ENCODE measurements at places on chromosomes 16 and 17. TPM values are rescaled to one million over a fixed set of nuclear protein-coding genes. Genes with fewer than 3 reads are reported as not detected.

GRCh38 chr17:77666462-77666861 is 292.0 kb upstream of the TNRC6C start:
- peaks cover 34% of the 10 kb centered on the region for H3K4me1 ChIP-seq
- H3K36me3 ChIP-seq: peaks cover 32% of the 10 kb centered on the region
- no peaks in the 10 kb centered on the region for H3K27me3 ChIP-seq
- no peak for DNase-seq
- peak overlapping the region; percentile 88 for H3K4me3 ChIP-seq

DNA sequence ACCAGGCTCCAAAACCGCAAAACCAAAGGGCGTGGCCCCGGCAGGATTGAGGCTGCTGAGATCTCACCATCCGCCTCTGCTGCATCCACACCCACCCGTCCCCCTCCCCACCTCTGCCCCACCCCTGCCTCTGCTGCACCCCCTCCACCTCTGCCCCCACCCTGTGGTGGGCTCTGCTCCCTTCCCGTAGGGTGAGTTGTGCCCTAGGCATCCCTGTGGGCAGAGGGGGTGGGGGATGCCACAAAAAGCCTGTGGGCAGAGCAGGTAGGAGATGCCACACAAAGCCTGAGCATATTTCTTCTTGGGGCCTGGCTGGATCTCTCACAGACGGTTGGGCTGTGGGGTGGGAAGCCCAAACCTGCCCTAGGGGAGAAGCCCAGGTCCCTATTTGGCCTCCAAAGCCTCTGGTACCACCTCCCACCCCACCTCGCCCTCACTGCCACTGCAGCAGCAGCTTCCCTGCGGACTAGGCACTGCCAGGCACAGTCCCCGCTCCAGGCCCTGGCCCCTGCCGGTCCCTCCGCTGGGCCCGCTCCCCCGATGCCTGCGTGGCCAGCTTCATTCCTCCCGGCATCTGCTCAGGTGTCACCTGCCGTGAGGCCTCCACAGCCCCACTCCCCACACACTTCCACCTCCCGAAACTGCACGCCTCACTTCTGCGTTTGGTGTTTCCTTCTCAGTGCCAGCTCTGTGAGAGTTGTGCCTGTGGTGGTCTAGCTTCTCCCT is 11.3 kb upstream of the PABPN1L start:
- H3K27ac ChIP-seq: no peak overlapping the region
- no peak for DNase-seq
- H3K4me1 ChIP-seq: peaks cover 5% of the 10 kb centered on the region
- no peaks in the 10 kb centered on the region for H3K36me3 ChIP-seq

DNA sequence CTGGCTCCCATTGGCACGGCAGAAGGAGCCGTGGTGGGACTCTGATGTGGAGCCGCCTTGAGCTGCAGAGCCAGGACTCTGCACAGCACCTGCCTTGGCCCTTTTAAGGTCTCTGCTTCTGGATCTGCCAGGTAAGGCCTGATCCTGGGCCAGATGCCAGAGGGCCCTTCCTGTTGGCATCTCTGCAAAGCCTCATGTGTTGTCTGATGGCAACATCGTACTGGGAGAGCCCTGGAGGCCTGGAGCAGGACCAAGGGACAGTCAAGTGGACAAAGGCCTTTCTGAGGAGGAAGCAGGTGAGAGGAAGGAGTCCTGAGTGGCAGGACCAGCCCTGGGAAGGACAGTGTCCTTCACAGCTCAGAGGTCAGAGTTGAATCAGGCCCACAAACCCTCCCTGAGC is 26.1 kb downstream of the SOCS1 start:
- no peak for DNase-seq
- H3K36me3 ChIP-seq: peaks cover 1% of the 10 kb centered on the region
- H3K27me3 ChIP-seq: no peaks in the 10 kb centered on the region
- H3K4me1 ChIP-seq: peaks cover 72% of the 10 kb centered on the region

GRCh38 chr16:84891149-84891795 is 71.5 kb downstream of the CRISPLD2 start:
- H3K27me3 ChIP-seq: peaks cover 3% of the 10 kb centered on the region
- H3K4me3 ChIP-seq: no peak overlapping the region
- no peaks in the 10 kb centered on the region for H3K36me3 ChIP-seq
- no peak overlapping the region for H3K27ac ChIP-seq
- H3K4me1 ChIP-seq: no peaks in the 10 kb centered on the region

- peaks cover 2% of the 10 kb centered on the region for H3K27me3 ChIP-seq
- no peaks in the 10 kb centered on the region for H3K4me1 ChIP-seq
- no peak overlapping the region for H3K4me3 ChIP-seq
- no peaks in the 10 kb centered on the region for H3K36me3 ChIP-seq
These were observed 119.0 kb upstream of the EEF2KMT start for GRCh38 chr16:5216441-5217080.

DNA sequence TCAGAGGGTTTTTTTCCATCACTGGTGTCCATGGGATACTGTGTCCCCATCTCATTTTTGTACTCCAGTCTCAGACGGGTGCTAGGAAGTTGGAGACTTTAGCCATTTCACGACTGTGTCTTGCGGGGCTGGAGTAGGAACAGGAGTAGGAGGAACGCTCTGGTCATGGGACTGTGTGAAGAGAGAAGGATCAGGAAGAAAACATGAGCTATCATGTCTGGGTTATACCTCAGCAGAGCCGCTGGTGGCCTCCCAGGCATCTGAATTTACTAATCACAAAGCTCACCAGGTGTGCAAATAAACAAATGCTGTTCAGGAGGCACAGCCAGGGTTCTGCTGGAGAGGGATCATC is 225.4 kb downstream of the SEC14L1 start:
- peaks cover 2% of the 10 kb centered on the region for H3K27me3 ChIP-seq
- DNase-seq: no peak
- no peak overlapping the region for H3K27ac ChIP-seq
- no peaks in the 10 kb centered on the region for H3K36me3 ChIP-seq
- peaks cover 46% of the 10 kb centered on the region for H3K4me1 ChIP-seq

Gene ITGB3
- total RNA-seq: not detected

- peak; percentile 82 for DNase-seq
- H3K27me3 ChIP-seq: no peaks in the 10 kb centered on the region
- H3K27ac ChIP-seq: no peak overlapping the region
- peaks cover 4% of the 10 kb centered on the region for H3K4me1 ChIP-seq
These were observed 7.5 kb upstream of the C16orf95 start for GRCh38 chr16:87324411-87325275.

Gene LITAF
- total RNA-seq: 163 TPM

DNA sequence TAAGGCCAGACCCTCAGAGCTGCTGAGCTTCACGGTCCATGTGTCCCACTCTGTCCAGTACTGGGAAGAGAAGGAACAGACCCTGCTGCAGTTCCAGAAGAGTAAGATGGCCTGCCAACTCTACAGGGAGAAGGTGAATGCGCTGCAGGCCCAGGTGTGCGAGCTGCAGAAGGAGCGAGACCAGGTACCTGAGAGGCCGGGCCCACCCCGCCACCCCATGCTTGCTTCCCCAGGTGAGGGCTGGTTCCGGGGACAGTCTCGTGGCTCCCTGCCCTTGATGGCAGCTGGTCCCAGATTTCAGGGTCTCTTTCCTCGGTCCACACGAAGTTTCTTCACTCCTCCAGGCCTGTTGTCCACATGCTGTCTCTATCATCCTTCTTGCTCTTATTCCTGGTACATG is 20.9 kb downstream of the CARD14 start:
- no peak for DNase-seq
- no peaks in the 10 kb centered on the region for H3K36me3 ChIP-seq
- peaks cover 5% of the 10 kb centered on the region for H3K27me3 ChIP-seq
- H3K4me3 ChIP-seq: no peak overlapping the region
- H3K27ac ChIP-seq: no peak overlapping the region
- no peaks in the 10 kb centered on the region for H3K4me1 ChIP-seq

DNA sequence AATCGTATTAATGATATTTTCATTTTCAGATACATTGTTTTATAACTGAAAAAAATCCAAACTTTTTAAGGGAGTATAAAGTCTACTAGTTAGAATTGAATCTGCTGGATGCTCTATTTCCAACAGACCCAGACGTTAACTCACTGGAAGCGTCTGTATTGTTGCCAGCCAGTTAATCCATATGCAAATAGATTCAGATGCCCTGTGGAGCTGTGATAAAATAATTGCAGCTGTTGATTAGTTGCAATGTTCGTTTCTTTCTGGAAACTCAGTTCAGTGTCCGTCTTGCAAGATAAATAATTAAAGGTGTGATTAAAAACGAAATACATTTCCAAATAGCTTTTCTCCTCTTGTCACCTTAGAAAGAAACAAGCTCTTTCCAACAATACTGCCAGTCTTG is 5.1 kb upstream of the GNA13 start:
- no peaks in the 10 kb centered on the region for H3K36me3 ChIP-seq
- H3K27ac ChIP-seq: no peak overlapping the region
- H3K4me1 ChIP-seq: peaks cover 8% of the 10 kb centered on the region

- no peaks in the 10 kb centered on the region for H3K36me3 ChIP-seq
- H3K27me3 ChIP-seq: no peaks in the 10 kb centered on the region
- no peak overlapping the region for H3K27ac ChIP-seq
- H3K4me1 ChIP-seq: no peaks in the 10 kb centered on the region
- no peak for DNase-seq
These were observed 308.4 kb downstream of the ZFHX3 start for GRCh38 chr16:72739577-72739976.

DNA sequence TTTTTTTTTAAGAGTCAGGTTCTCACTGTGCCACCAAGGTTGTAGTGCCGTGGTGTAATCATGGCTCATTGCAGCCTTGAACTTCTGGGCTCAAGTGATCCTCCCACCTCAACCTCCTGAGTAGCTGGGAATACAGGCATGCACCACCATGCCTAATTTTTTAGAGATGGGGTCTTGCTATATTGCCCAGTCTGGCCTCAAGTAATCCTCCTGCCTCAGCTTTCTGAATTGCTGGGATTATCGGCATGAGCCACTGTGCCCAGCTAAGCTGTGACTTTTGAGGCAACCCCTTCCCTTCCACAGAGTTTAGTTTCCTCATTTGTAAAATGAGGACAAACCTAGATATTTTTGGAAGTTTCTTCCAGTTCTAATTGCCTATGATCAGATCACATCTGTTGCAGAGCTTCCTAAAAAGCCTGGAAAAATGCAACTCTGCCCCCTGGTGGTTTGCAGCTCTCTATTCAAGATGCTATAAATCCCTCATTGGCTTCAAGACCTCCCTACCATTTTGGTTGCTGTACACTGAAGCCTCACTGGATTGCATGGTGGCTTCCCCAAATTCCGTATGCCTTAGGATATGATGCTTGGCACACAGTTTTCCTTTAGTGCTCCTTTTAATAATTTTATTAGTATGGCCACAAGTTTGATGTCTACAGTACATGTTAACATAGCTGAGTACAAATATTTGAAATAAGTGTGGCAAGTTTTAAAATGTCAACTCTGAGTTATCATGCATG is 19.3 kb downstream of the GDE1 start:
- peaks cover 51% of the 10 kb centered on the region for H3K36me3 ChIP-seq
- no peak overlapping the region for H3K27ac ChIP-seq
- no peak overlapping the region for H3K4me3 ChIP-seq
- H3K27me3 ChIP-seq: no peaks in the 10 kb centered on the region
- H3K4me1 ChIP-seq: no peaks in the 10 kb centered on the region

DNA sequence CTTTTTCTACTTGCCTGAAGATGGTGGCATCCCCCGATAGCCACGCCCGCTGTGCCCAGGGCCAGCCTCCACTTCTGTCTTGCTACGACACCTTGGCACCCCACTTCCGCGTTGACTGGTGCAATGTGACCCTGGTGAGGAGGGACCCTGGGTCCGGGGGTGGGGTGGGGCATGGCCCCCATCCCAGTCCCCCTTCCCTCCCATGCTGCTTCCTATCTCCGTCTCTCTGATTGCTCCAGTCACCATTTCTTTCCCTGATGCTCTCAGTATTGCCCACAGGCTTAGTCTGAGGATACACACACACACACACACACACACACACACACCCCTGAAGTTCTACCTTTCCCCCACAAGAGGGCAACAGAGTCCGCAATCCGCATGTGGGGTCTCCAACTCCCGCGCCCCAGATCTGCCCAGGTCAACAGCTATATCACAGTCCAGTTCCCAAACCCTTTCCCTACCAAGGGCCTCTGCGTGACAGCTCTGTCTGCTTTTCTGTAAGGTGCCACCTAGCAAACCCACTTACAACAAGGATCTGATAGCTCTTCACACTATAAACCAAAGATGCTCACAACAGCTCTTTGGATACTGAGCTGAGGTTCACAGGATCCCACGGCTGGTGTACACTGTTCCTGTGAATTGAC is 3.4 kb downstream of the SGCA start:
- no peaks in the 10 kb centered on the region for H3K36me3 ChIP-seq
- DNase-seq: peak; percentile 89
- H3K27me3 ChIP-seq: peaks cover 3% of the 10 kb centered on the region

Gene MYH3
- total RNA-seq: 8.1 TPM

Gene GPR142
- total RNA-seq: 0.28 TPM

DNA sequence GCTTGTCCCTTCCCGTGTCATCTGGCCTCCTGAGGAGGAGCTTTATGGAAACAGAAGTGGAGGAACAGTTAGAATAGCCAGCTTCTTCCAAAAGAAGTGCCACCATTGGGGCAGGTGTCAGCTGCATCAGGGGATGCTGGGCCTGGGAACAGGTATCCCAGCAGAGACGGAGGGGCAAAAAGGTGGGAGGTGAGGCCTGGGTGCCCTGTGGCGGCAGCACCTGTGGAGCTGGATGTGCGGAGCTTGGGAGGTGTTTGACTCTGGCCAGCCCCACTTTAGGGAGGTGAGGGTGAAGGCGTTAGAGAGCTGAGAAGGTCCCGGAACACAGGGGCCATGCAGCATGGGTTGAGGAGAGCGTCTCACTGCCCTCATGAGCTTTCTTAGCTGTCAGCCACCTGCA is 5.2 kb downstream of the SMCR8 start:
- no peak overlapping the region for H3K27ac ChIP-seq
- H3K4me1 ChIP-seq: peaks cover 45% of the 10 kb centered on the region
- H3K36me3 ChIP-seq: peaks cover 50% of the 10 kb centered on the region

DNA sequence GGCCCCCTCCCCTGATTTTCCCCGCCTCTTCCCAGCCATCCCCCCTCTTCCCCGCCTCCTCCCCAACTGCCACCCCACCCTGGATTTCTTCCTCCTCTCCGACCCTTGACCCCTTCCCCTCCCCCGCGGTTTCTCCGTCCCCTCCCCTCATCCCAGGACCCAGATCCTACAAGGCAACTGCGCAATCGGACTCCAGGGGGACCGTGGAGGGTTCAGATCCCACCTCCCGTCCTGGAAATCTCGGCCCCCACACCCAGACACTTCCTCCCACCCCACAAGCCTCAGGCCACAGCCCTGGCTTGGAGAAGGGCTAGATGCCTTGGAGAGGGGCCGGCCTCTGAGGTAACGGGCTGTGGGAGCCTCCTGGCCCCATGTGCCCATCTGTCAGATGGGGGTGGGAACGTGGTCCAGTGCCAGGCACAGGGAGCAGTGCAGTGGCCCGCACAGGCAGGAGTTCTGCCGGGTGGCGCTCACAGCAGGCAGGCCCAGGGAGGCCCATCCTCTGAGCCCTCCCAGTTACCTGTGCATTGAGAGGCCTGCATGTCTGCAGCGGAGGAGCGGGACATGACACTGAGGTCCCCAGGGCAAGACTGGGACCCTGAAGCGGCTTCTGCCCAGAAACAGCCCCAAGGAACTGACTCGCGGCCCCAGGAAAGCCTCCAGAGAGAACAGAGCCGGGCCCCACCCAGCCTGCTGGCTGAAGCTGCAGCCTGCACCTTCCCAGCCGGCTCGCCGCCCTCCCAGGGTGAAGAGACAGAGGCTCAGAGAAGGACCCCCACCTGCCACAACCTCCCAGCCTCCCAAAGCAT is 16.7 kb downstream of the ZNF423 start:
- no peak for DNase-seq
- no peaks in the 10 kb centered on the region for H3K4me1 ChIP-seq
- H3K27ac ChIP-seq: no peak overlapping the region
- H3K4me3 ChIP-seq: no peak overlapping the region
- no peaks in the 10 kb centered on the region for H3K36me3 ChIP-seq
- H3K27me3 ChIP-seq: peaks cover 28% of the 10 kb centered on the region

- H3K27me3 ChIP-seq: no peaks in the 10 kb centered on the region
- peaks cover 3% of the 10 kb centered on the region for H3K4me1 ChIP-seq
- H3K4me3 ChIP-seq: no peak overlapping the region
These were observed 33.3 kb downstream of the RANBP10 start for GRCh38 chr16:67773099-67773498.

Gene KRT39
- total RNA-seq: not detected

Gene LRRC37B
- total RNA-seq: 17.7 TPM
